Stimulated activated CD4-positive, alpha-beta T cell treated with anti-CD3 and anti-CD28 coated beads, Interleukin-1b, Interleukin-23, amount 100 ng/mL, for 1 hour (primary cell): ENCODE measurements at places on chromosomes 13 and 19.

- DNase-seq: no peak
Measured at GRCh38 chr13:55887561-55887960, 1253.2 kb upstream of the PRR20A start.

DNA sequence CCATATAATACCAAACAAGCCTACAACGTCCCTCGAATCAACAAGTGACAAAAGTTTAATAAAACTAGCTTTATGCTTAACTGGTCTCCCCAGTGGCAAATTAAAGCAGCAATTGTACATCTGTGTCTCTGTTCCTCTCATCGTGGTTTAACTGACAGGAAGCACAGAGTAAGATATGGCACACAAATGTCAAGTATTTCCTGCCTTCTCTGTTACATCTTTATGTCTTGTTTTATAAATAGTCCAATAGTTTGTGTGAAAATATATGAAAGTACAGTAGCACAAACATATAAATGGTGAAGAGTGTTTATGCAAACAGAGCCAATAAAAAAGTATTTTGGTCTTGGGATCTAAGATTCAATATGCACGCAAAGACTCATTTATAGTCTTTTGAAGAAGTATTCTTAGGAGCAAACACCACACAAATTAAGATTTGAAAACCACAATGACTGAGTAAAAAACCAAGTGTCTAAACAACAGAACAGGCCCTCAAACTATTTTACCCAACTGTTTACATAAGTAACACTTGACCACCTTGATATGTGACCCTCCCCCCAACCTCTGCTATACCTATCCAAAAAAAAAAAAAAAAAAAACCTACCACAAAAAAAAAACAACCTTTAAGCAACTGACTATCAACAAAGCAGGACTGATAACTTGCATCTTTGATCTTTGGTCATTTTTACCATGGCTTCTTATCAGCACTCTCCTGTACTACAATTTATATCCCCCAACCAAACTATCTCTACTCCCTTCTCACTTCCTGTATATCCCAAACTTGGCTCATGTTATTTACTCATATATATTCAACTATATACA is 14.0 kb downstream of the ELF1 start:
- DNase-seq: no peak

DNA sequence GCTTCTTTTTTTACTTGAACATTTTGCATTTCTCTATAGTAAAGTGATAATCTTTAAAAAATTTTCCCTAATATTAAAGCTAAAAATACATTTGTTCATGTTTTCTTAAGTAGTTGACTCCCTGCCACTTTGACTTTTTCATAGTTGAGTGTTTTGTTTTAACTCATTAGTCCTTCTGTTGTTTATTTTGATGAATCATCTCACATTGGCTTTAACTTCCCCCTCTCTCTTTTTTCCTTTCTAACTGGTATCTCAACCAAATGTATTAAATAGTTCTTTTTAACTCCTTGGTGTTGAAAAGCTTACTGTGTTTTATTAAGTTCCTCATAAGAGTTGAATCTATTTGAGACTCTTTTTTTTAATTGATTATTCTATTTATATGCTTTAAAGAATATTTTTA is 2.8 kb downstream of the TNFSF13B start:
- no peak for DNase-seq

- no peak for DNase-seq
Measured at GRCh38 chr13:93201992-93202558, 24.5 kb upstream of the GPC6 start.

GRCh38 chr19:30646806-30647205 is 274.6 kb downstream of the ZNF536 start:
- no peak for DNase-seq

GRCh38 chr19:16175954-16176353 is 2.6 kb upstream of the CIB3 start:
- DNase-seq: no peak

DNA sequence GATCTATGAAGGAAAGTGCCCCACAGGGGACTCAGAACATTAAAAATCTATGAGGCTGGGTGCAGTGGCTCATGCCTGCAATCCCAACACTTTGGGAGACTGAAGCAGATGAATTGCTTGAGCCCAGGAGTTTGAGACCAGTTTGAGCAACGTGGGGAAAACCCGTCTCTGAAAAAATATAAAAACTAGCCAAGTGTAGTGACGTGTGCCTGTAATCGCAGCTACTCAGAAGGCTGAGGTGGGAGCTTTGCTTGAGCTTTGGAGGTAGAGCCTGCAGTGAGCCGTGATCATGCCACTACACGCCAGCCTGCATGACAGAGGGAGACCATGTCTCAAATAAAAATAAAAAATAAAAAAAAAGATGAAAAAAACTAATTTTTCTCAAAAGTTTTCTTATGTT is 1070.6 kb downstream of the PCDH9 start:
- DNase-seq: no peak

DNA sequence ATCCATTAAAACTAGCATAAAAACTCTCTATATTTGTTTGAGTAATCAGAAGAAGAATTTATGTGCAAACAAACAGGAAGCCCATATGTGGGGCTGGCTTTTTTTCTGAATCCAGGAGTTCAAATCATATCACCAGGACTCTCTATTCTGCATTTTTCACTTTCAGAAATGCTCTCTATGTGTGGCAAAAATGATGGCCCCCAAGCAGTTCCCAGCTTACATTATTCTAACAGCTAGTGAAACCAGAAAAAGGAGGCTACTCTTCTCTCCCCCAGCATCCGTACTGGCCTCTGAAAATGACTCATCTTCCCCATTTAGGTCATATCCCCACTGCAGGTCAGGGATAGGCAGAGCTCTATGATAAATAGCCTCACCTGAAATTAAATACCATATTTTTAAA is 20.4 kb downstream of the RBM26 start:
- no peak for DNase-seq
